Dermis blood vessel endothelial cell (primary cell): ENCODE measurements at places on chromosomes 11 and 22. TPM values are rescaled to one million over a fixed set of nuclear protein-coding genes. Genes with fewer than 3 reads are reported as not detected.

Gene OR2AG1
- total RNA-seq, result not detected in 2 replicates

DNA sequence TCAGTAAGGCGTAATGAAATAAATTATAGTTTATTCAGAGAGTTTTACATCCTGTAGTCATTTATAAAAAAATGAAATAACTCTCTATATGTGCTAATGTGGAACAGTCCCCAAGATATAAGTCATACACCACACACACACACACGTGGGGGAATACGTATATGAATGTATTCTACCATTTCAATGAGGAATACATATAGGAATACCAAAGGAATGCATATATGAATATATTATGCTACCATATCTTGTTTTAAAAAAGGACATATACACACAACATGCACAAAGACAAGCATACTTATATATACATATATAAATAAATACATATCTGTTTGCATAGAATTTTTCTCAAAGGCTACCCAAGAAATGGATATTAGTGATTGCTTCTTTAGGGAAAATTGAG lies 39.6 kb upstream of the GRIK4 start:
- no peak for DNase-seq

- no peak for DNase-seq
Observed at GRCh38 chr22:26056455-26057200, 112.6 kb upstream of the SEZ6L start.

Gene SYTL2
- total RNA-seq, result 1.7 and 2.0 TPM in 2 replicates

DNA sequence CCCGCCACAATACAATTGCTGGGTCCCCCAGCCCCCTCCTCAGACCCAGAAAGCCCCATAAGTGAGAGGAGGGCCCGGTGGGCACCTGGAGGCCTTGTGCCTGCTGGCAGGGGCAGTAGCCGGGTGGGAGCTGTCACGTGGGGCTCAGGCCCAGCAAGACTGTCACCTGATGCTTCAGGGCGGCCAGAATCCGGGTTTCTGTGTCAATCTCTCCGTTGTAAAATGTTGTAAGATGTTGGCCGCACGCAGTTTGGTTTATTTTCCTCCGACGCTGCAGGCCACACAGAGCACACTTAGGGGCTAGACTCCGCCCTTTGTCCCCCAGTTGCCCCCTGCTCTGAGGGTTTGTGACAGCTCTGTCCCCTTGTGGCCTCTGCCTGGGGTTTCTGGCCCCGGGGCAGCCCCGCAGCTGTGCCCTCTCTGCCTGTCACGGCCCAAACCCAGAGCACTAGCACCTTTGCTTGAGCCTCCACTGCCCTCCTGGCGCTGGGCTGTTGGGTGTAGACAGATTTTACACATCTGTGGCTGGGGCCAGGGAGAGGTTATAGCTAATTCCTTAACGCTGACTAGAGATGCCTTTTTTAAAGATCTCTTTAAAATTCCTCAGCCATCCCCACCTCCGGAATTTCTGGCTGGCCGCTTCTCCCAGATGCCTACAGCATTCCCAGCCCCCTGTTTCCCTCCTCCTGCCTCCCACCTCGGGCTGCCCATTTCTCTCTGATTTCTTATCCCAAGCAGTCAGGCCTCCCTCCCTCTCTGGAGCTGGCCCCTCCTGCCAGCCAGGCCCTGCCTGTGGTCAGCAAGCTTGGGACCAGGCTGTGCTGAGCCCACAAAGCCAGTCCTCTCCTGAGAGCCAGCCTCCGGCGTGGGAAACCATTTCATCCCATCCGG lies 3.2 kb upstream of the PRR5 start:
- DNase-seq, result no peak

- DNase-seq, result no peak
Observed at GRCh38 chr22:32204040-32204855, 625 bp downstream of the RFPL2 start.

- no peak for DNase-seq
Observed at GRCh38 chr22:36292823-36293530, 40.0 kb downstream of the APOL1 start.
